ENCODE measurements at places on chromosomes 1 and 21.

DNA sequence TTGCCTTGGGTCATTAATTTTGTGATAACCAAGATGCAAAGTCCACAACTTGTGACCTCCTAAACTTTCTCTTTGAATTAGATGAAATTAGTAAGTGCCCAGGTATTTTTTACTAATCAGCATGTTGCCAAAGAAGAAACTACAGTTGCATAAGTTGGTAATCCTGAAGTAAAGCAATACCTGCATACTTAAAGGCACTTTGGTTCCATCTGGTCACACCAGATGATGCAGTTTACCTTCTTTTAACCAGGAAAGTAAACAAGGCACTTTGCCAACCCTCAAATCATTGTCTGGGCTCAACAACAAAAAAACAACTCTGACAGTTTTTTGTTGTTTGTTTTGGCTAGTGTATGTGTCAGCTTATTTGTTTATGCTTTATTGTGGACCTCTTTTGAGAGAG lies 55.5 kb upstream of the DYNLT5 start:
- peak; percentile 2 for DNase-seq

GRCh38 chr1:201696217-201696761 lies 132.7 kb upstream of the IPO9 start:
- DNase-seq, result peak; percentile 74

DNA sequence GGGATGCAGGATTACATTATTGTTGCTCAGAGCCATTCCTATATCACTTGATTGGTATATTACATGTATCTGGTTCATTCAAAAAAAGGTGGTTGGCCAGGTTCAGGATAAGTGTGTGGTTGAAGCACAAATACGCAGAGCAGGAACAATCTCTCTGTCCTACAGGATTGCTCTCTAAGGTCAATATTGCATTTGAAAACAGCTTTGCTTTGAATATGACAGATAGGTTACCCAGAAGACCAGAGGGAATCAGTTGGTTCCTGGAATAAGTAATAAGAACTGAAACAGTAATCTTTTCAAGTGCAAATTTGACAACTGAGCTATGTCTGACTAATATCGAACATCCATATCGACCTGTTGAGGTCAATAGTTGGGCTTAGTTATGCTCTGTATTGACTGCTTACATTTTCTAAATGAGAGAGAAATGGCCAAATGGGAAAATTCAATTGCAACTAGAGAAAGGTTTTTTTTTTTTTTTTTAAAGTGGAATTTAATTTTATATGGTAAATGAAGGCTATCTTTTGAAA lies 176.8 kb downstream of the ATP6V1G3 start:
- no peak for DNase-seq

- no peak for DNase-seq
Measured at GRCh38 chr1:17188889-17189631, 15.9 kb upstream of the PADI1 start.

DNA sequence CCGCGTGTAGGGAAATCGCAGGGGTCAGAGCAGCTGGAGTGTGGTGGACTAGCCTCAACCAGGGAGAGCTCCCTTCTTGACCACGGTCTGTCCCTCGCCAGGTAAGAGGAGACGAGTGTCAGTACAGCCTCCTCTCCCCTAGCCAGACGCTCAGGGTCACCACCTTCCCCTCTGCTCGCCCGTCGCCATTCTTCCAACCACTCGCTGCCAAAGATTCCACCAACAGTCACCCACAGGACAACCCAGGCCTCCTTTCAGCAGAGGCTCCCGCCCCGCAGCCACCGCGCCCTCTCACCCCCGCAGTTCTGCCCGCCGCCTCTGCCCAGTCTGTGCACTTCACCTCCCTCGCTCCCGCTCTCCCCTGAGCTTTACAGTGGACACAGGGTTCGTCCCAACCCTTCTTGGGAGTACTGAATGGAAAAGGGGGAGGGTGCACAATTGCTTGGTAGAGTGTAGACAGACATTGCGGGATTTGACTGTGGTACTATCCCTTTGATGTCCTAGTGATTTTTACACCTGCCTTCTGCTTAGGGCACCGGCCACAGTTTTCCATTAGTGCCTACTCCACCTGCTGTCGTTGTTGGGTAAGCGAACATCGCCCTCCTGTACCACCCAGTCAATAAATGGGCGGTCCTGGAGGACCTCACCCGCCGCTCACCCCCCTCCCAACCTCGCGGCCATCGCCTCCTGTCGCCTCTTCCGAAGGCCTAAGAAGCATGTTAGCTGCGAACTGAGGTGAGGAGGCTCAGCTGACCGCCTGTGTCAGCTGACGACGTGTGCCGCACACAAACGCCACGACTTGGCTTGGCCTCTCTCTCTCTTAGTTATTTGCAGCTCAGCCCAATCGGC lies 9.2 kb upstream of the NBPF11 start:
- no peak for DNase-seq

DNA sequence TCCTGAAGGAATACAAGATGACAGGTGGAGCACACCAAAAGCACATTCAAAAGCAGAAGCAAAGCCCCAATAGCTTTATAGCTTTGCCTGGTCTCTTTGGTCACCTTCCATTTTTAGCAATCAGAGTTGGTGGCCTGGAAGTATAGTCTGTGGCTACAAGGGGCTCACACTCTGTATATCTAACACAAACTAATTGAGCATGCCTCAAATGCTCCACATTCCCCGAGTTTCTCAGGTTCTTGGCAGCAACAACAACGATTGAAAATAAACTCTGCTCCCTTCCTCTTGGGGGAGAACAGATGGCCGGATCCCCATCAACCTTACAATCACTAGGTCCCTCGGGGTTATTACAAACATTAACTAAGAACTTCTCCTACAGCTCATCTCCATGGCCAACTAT lies 24.9 kb upstream of the TADA1 start:
- no peak for DNase-seq

- no peak for DNase-seq
Measured at GRCh38 chr1:9008236-9008635, 18.0 kb downstream of the SLC2A7 start.

DNA sequence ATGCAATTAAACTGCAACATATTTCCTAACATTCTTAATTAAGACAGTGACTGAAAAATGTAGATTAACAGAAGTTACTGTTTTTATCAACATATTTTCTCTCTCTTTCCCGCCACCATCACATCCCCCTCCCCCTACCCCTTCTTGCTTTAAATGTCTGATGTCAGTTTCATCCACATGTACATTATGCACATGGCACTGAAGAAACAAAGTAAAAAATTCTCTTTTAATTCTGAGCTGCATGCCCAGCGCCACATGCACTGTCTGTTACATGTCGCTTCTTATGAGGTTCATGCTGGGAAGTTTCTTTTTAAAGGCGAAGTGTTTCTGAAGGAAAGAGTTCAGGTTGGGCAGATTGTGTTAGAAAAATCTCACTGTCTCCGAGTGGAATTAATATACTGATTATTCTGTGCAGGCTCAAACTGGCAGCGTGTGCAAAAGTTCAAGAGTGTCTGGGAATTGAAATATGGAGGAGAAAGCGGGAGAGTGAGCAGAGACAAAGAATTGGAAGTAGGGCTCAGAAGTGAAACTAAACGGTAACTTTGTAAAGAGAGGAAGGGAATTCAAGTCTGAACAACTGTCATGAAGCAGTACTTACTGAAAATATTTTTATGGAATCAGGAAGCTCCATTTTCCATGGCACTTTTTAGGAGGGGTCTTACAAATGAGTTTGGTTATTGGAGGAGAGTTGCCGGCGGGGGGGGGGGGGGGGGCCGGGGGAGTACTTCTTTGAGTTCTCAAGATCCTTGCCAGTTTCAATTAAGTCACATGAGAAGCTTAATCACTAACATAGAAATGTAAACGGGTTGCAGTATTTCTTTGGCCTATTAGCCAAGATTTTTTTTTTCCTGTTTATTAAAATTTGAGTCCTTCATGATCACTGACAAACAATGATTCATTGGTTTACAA lies 217.6 kb downstream of the SDCCAG8 start:
- DNase-seq, result peak; percentile 43

- peak; percentile 81 for DNase-seq
Measured at GRCh38 chr1:156104065-156104810, 10.3 kb upstream of the LMNA start.

DNA sequence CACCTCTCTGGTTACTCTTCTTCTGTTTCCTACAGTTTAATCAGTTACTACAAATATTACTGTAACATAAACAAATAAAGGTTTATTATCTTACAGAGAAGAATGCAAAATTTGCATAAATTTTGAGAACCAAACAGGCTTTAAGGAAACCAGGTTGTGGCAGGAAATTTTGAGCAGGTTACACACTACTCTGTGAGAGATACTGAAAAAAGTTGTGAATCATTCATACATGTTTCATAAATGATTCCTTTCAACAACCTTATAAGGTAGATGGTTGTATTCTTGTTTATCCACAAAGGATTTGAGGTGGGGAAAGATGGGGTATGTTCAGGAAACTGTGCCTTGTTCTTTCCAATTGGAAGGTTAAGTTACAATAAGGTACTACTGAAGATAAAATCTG lies 58.6 kb downstream of the MAST2 start:
- no peak for DNase-seq
